HEK293T (cell line): ENCODE measurements at places on chromosomes 3 and 15.

DNA sequence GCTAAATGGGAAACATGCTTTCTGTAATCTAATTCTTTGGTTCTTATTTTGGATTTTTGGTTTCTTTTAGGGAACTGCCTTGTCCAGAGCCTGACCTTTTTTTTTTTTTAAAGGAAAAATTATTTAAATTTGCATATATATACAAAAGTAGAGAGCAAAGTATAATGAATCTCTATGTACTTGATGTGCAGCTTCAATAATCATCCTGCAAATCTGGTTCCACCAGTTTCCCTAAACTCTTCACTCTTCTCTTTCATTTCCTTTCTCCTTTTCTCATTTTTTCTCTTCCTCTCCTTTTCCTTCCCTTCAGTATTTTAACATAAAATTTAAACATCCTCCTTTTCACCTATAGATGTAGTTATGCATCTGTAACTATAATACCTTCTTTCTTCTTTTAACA lies 82.5 kb downstream of the USP13 start:
- DNase-seq = no peak

DNA sequence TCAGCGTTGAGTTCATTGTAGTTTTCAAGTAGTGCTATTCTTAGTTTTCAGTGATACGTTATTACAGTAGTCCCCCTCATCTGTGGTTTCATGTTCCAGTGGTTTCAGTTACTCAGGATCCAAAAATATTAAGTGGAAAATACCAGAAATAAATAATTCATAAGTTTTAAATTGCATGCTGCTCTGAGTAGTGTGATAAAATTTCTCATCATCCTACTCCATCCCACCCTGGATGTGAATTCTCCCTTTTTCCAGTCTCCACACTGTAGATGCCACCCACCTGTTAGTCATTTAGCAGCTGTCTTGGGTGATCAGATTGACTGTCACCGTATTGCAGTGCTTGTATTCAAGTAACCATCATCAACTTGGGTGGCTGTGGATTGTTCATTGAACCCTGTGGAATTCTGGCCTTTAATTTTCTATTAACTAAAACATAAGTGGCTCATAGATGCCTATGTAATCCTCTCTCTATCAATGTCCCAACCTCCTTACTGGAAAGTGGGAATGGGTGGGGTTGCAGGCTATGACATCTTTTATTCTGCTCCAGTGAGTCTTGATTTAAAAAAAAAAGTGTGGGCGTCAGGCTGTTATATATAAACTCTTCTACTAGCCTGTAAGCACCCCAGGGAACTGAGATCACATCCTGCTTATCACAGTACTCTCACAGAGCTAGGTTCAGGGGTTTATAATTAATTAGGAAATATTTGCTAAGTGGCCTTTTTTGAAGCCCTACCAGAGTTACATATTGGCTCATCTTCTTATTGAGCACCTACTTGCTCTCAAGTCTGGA lies 97.5 kb downstream of the CFAP20DC start:
- DNase-seq = no peak

- no peak for DNase-seq
Observed at GRCh38 chr3:182182531-182182968, 470.8 kb downstream of the SOX2 start.

DNA sequence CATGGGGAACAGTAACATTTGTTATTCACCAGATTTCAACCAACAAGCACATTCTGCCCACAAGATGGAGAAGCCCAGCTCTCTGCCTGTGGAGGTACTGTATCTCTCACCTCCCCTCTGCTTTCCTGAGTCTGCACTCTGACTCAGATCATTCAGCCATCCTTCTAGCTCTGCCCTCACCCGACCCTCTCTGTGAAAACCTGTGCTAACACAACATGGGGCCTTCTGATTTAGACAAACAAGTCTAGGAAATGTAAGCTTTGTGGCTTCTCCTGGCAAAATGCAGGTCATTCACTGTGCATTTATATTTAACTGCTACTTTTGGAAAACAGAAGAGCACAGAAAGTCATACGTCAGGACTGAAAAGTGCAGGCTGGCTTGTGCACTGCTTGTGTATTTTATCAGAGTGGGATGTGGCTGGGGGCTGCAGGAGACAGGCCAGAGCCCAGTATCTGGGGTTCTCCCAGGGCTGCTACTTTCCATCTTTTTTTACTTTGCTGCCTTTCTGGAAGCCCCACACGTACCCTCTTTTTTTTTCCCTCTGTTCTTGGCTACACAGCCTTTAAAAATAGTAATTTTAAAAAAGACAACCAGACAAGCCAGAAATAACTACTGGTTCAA lies 50.8 kb downstream of the SUSD5 start:
- DNase-seq = no peak

DNA sequence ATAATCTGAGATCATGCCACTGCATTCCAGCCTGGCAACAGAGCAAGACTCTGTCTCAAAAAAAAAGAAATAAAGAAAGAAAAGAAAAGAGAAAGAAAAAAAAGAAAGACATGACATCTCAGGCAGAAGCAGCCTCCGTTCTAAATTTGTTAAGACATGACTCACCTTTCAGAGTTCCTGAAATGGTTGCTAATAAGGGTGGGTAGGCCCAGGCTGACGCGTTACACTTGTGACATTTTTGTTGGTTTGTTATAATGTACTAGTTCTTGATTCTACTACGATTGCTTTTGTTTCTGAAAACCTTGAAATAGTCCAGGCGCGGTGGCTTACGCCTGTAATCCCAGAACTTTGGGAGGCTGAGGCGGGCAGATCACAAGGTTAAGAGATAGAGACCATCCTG lies 21.0 kb downstream of the SLC25A20 start:
- no peak for DNase-seq

GRCh38 chr3:172608575-172608974 lies 85.3 kb upstream of the TNFSF10 start:
- DNase-seq = no peak

GRCh38 chr3:14266361-14266760 lies 87.7 kb downstream of the LSM3 start:
- DNase-seq = no peak
